ENCODE measurements at places on chromosomes 2 and 18.

DNA sequence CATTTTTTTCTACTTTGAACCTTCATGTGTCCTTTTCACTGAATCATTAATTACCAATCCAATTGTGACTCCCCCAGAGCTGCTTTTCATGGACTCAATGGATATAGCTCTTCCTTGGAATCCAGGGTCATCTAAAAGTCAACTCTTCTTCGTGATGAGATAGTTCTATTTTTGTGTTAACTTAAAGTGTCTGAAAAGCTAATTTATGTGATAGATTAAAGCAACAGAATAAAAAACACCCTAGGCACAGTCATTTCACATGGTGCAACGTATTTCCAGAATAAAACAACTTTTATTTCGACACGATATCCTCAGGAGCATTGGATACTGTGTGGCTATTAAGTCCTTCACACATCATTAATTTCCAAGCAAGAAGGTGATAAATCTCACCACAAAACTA is 250.6 kb upstream of the SPHKAP start:
- DNase-seq = no peak

GRCh38 chr2:186302263-186302662 is 183.8 kb upstream of the ZC3H15 start:
- no peak for DNase-seq

DNA sequence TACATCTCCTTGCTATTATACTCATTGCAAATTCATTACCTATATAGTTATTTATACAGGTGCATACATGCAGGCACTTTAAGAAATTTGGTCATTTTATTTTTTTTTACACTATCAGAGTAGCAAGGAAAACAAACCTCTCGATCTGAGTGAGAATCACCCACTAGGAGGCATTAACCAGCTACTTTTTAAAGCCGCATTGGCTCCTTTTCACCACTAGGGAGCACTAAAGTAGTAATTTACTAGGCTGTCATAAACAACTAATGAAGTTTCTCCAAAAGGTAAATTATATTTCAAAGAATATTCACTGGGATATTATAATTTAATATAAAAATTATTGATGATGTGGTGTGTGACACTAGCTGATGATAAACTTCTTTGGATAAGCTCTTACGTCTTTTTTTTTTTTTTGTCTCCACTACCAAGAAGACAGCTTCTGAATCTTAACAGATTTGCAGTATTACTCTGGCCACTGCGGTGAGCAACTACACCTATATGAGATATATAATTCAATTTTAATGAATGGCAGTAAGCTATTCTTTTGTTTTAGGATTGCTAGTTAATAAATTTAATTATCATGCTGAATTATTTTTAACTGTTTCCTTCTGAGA is 101.9 kb downstream of the NOL4 start:
- DNase-seq = peak; percentile 34

DNA sequence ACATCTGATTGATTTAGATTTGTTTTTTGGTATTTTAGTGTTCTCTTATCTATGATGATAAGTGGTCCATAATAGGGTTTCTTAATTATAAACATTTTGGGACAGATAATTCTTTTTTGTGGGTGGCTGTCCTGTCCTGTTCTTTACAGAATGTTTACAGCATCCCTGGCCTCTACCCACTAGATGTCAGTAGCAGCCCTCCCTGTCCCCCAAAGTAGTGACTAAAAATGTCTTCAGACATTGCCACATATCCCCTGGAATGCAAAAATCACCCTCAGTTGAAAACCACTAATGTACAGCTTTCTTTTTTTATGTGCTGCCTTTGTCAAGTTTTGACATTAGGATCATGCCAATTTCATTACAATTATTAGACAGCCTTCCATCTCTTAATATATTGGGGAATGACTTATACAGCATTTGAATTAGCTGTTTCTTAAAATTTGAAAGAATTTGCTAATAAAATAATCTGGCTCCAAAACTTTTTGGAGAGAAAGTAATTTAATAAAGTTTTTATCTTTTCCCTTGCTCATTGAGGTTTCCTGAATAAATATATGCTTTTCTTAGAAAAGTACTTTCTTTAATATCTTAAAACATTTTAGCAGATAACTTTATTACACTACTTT is 19.5 kb downstream of the WIPF1 start:
- DNase-seq = peak; percentile 45

DNA sequence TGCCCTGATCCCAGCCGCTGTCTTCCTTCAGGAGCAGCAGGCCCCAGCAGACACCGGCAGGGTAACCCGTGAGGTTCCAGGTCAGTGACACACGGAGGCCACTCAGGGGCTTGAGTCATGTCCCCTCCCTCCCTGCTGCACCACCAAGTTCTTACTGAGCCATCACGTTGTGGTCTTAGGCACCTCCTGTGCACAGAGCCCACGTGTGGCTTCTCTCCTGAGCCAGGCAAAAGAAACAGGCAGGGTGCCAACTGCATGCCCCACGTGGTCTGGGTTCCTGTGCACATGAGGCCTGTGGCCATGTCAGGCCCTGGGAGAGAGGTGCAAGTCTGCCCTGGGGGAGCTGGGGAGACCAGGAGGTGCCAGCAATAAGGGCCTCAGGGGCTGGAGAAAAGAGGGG is 264.8 kb downstream of the KLHL29 start:
- no peak for DNase-seq

DNA sequence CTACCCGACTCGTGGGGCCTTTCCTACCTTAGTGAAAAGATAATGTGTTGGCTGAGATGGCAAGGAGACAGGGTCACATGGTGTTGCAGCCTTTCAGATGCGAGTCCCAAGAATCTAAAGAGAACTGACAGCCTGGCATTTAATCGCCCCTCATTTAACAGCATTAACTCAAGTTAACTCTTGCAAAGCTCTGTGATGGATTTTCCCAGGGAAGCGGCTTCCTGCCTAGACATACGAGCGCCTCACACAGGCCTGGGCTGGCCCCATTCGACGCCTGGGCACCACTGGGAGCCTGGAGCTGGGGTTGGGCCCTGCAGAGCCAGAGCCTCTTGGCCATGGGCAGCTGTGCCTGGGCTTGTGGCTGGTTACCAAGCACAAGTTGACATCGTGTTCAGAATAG is 140.8 kb downstream of the SEPTIN10 start:
- DNase-seq = no peak

DNA sequence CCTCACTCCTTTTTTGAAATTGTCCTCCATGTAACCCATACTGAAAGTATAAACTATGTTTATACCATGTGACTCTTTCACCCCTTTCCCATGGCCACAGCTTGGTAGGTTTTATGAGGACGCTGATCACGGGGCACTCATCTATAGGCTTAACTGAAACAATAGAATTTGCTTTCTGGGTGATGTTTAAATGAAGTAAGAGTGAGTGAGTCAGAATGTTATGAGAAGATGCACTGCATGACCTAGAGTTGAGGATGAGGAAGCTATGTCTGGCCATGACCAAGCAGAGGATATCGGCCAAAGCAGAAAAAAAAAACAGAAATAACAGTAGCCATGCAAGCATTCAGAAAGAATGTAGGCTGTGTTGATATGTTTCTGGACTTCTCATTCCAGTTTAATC is 34.9 kb downstream of the SCN1A start:
- no peak for DNase-seq
